ENCODE measurements at places on chromosomes 7 and 10.

- DNase-seq: no peak
Measured at GRCh38 chr7:133349101-133349500, 96.2 kb downstream of the EXOC4 start.

GRCh38 chr10:123769647-123770046 is 103.5 kb downstream of the GPR26 start:
- peak; percentile 80 for DNase-seq

GRCh38 chr10:6072215-6072934 is 10.2 kb upstream of the IL2RA start:
- no peak for DNase-seq

GRCh38 chr7:44944821-44945220 is 34.0 kb downstream of the MYO1G start:
- DNase-seq: no peak

DNA sequence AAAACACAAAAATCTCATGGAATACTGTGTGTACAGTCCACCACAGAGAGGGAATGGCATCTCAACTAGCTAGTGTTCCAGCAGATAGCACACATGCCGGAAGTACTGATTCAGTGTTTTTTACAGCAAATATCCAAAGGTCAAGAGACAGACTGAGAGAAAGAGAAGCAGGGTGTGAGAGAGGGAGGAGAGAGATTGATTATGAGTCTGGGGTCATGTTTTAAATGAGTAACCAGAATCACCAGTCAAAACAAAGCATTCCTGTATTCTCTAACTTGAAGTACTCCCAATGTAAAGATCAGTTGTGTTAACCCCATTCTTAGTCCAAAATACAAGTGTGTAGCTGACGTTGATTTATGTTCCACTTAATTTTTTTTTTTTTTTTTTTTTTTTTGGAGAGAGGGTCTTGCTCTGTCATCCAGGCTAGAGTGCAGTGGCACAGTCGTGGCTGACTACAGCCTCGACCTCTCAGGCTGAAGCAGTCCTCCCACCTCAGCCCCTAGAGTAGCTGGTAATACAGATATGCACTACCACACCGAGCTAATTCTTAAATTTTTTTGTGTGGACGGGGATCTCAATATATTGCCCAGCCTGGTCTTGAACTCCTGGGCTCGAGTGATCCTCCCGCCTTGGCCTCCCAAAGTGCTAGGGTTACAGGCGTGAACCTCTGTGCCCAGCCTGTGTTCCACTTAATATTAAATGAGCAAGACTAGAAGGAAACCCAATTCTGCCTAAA is 114.2 kb downstream of the TAF3 start:
- DNase-seq: no peak

GRCh38 chr10:22670788-22671187 is 43.6 kb downstream of the PIP4K2A start:
- no peak for DNase-seq

GRCh38 chr7:155467846-155468784 is 10.2 kb downstream of the EN2 start:
- no peak for DNase-seq

- DNase-seq: no peak
Measured at GRCh38 chr10:126199221-126199998, 188.9 kb downstream of the ADAM12 start.

DNA sequence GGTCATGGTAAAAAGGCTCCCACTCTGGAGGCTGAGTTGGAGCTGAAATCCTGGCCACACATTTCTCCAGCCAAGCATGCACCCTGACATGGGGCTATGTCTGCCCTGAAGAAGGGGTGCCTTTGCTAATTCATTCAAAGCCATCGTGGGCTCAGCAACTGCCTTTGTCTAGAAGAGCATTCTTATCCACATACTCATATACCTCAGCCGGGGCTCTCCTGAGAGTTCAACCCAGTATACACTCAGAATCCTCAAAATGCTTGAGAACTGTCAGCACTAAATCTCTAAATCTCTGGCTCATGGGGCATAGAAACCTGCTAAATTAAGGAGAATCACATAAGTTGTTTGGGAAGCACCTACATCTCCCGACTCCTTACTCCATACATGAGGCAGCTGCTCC is 89.3 kb downstream of the MRPL32 start:
- no peak for DNase-seq

GRCh38 chr10:80674809-80675208 is 137.1 kb downstream of the SH2D4B start:
- DNase-seq: no peak

- no peak for DNase-seq
Measured at GRCh38 chr7:121266307-121266894, 62.4 kb upstream of the WNT16 start.

- no peak for DNase-seq
Measured at GRCh38 chr7:91407942-91408341, 143.7 kb downstream of the FZD1 start.

DNA sequence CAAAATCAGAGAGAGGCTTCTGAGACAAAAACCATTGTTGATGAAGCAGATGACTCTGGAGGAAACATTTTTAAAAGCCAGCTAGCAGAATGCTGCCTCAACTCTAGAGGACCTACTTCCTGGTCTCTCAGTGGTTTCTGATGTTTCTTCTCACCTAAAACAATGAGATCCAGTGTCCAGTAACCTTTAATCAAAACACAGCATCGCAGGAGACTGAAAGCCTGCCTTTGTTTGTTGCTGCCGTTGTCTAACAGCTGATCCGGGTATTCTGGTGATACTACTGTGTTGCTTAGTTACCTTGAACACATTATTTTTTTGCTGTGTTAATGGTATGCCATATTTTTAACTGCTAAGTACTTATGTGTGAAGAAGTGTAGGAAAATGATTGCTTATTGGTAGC is 70.9 kb downstream of the WIPF3 start:
- no peak for DNase-seq

- DNase-seq: no peak
Measured at GRCh38 chr10:5079836-5080235, 14.4 kb upstream of the AKR1C3 start.

- DNase-seq: no peak
Measured at GRCh38 chr7:106793015-106793975, 71.8 kb upstream of the PIK3CG start.

DNA sequence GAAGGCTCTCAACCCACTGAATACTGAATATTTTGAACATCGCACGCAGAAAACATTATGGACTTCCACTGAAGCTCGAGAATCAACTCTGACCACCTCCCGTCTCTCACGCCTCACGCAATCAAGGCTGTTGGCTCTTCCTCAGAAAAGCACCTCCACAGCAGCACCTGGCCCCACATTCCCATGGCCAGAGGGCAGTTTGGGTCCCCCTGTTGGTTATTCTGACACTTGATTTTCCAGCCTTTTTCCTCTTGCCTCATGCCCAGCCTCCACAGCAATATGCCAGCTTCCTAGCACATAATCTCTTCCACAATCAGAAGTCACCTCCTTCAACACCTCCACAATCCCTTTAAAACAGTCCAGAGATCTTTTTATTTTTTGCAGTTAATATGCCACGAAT is 55.9 kb downstream of the SVOPL start:
- DNase-seq: no peak

GRCh38 chr10:131737543-131738395 is 163.0 kb upstream of the PPP2R2D start:
- DNase-seq: peak; percentile 57

- no peak for DNase-seq
Measured at GRCh38 chr7:55484834-55485233, 87.5 kb downstream of the VOPP1 start.

DNA sequence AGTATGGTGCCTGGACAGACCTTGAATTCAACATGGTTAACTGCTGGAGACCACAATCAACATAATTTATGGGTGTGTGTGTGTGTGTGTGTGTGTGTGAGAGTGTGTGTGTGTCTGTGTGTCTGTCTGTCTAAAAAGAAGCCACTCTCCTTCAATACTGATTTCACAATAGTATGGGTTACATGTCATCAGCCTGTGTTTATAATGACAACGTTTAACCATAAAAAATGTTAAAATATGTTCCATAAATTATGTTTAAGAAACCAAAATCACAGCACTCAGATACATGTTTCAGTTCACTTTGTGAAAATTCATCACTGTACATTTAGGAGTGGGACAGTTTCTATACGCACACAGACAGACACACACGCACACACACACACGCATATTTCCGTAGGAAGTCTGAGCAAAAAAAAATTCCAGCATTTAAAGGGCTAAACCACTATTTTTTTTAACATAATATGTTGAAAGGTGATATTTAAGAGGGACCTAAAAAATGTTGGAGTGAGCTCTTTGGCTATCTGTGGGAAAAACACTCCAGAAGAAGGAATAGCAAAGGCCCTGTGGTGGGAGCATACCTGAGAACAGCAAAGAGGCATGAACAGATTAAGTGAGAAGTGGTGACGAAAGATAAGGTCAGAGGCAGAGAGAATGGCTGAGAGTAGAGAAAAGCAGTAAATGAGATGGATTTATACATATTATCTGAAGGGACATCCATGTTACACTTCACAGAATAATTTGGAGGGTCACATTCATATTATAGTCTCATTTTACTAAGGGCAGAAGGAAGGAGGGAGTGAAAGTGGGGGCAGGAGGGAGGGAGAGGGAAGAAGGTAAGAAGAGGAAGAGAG is 10.9 kb downstream of the PDZD8 start:
- no peak for DNase-seq

- DNase-seq: no peak
Measured at GRCh38 chr7:33193308-33193864, 64.0 kb downstream of the BBS9 start.

DNA sequence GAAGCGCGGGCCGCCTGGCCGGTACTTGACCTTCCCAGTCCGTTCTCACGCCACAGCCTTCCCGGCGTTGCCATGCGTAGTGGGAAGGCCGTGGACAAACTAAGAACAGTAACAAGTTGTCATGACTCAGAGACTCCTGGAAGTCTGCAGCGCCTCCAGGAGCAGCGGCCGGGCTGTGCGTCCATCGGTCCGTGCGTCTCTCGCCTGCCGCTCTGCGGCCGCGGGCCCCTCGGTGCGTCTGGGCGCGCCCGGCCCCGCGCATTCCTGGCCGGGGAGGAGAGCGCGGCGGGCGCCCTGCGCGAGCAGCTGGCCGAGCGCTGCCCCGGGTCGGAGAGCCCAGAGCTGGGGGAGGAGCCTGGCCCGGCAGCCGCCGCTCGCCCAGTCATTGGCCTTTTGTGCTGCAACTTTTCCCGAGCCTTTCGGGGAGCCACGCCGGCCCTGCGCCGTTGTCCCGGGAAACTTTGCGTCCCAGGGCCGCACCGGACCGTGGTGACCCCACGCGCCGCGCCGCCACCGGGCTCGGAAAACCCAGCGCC is 123.7 kb downstream of the TACC2 start:
- peak; percentile 97 for DNase-seq

DNA sequence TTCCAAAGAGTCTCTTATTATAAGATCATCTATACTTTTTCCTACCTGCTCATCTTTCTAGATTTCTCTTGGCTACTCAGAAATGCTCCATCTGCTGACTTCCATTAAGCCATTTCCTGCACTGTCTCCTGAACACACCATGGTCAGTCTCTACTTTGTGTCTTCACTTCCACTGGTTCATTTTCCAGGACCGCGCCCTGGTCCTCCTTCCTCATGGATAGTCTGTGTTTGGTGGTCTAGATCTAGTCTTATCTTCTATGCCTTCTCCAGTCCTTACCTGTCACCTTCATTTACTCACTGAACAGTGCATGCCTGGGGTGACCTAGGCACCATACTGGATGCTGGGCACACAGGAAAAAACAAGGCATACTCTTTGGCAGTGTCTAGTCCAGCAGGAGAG is 11.8 kb downstream of the INSYN2A start:
- DNase-seq: no peak

- no peak for DNase-seq
Measured at GRCh38 chr10:71799608-71800453, 26.5 kb upstream of the VSIR start.

- no peak for DNase-seq
Measured at GRCh38 chr10:17026686-17027485, 102.7 kb downstream of the CUBN start.

DNA sequence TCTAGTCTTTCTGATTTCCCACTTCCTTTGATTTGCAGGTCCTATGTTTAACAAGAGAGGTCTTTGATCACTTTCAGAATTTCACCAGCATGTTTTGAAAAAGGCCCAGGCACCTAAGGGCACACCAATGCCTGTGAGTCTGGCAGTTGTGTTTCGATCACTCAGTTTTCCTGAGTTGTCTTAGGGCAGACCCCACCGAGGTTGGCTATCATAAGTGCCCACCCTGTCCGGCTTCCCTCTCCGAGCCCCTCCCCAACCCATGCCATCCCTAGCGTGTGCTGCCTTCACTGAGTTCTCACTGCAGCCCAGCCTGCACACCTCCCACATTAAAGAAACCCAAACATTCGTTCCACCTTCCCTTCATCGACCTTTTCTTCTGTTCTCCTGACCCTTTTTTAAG is 257.9 kb downstream of the GRID1 start:
- DNase-seq: no peak

DNA sequence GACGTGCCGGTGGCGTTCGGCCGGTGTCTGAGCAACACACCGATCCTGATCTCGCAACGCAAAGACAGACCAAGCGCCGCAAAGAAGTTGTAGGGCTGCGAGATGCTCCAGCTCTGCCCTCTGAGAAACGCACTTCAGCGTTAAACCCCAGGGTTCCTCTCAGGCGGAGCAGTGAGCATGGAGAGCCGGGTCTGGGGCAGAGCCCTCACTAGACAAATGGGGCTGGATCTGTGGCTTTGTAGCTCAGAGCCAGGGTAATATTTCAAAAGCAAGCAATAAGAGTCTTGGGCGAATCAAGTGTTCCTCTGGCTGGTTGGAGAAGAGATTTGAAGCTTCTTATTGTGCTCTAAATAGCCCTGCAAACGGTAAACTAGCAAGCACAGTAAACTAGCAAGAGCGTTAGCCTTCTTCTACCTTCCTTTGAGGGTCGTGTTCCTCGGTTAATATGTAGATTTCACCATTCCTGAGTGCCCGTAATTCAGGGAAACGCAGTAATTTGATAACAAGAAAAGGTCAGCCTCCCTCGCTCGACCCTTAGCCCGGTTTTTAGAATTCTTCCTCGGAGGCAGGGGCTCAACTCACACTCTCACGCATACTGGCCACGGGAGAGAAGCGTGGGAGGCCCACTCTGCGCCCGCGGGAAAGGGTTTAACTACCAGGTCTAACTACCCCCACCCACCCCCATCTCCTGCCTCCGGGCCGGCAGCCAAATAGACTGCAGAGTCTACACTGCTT is 6.7 kb downstream of the SKAP2 start:
- DNase-seq: peak; percentile 64

GRCh38 chr10:109324721-109325120 is 598.6 kb downstream of the XPNPEP1 start:
- DNase-seq: no peak

DNA sequence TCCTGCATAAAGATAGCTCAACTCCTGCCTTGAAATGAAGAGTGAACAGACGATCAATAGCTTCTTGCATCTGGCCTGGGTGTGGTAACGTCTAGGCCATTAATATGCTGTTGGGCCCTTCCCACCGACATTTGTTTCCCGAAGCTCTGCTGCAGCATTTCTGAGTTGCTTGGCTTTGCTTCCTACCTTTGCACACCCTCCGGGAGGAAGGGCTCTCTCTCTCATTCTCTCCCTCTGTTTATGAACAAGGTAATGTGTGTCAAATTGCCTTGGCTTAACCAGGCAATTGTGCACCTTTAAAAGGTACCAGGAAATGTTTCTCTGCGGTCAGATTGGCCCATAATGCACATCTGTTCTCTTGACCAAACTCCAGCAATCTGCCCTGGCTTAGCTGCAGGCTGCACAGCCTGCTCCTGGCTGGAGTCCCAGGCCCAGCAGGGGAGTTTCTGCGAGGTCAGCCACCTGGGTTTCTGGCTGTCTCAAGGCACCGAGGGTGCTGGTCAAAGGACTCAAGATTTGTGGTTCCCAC is 223.7 kb downstream of the SNX10 start:
- no peak for DNase-seq
